ENCODE measurements at places on chromosomes 1 and 21. TPM values are rescaled to one million over a fixed set of nuclear protein-coding genes. Genes with fewer than 3 reads are reported as not detected.

DNA sequence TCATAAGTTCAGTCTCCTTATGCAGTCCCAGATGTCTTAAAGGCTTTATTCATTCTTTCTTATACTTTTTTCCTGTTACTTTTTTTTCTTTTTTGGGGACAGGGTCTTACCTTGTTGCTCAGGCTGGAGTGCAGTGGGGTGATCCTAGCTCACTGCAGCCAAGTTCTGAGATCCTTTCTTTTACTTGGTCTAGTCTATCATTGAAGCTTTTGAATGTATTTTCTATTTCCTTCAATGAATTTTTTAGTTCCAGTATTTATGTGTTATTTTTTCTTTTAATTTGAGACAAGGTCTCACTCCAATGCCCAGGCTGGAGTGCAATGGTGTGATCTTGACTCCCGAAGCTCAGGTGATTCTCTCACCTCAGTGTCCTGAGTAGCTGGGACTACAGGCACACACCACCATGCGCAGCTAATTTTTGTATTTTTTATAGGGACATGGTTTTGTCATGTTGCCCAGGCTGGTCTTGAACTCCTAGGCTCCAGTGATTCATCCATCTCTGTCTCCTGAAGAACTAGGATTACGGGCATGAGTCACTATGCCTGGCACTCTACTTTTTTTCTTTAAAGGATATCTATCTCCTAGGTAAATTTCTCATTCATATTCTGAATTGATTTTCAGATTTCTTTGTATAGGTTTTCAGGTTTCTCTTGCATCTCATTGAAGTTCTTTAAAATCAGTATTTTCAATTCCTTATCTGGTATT, 26.1 kb upstream of the GTF2B start:
- no peak for DNase-seq

- DNase-seq = peak; percentile 85
Observed at GRCh38 chr1:40668769-40669525, 3.5 kb upstream of the RIMS3 start.

DNA sequence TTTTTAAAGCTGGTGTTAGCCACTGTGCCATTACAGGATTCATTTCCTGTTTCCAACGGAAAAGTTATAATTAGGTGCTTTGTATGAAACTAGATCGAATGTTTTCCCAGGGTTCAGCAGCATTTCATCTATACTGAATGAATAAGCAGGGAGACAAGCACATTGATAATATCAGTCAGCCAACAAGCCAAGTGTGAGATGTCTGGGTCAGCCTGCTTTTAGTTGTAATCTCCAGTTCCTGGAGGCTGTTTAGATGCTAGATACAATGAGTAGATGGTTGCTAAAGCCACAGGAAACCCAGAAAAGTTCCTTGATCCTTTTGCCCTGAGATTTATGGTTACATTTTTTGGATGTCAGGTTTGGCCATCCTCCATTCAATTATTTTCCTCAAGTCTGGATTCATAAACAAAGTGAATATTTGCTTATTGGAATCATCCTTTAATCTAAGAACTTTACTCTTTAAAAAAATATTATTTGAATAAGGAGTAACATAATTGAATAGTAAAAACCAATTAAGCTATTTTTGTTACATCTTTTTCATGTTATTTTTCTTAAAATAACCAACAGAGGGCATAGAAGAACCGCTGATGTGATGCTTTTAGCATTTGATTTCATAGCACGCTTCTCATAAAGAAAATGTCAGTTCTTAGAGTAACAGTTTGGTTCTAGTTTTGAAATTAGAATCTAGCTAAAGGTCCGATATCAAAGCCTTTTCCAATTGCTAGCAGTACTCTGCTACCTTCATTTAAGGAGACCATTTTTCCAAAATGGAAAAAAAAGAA, 76.6 kb downstream of the HSPA13 start:
- no peak for DNase-seq

DNA sequence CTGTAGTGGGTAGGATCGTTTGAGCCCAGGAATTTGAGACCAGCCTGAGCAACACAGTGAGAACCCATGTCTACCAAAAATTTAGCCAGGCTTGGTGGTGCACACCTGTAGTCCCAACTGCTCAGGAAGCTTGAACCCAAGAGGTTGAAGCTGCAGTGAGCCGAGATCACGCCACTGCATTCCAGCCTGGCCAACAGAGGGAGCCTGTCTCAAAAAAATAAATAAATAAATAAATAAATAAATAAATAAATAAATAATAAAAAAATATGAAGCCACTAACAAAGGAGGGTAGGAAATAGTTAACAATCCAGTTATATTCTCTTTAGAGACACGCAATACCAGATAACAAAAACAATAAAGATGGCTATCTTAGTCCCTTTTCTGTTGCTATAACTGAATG, 11.9 kb upstream of the CBR3 start:
- DNase-seq = no peak

GRCh38 chr21:15558884-15559283, 170.9 kb upstream of the USP25 start:
- DNase-seq = no peak

DNA sequence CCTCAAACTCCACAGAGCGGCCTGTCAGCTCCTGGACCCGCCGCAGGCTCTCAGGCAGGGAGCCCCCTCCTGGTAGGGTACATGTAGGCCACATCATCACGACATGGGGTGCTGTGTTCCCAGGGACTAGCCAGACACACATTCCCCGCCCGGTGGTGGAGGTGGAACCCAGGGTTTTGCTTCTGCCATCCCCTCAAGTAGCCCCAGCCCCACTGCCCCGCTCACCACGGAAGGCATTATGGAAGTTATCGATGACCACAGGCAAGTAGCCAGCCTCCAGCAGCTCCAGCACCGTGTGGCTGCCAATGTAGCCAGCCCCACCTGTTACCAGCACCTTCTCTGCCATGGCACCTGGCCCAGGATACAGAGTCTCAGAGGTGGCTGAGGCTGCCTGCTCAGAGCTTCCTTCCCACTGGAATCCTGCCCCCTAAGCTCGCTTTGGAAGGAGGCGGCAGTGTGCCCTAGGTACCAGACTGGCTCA, 1.9 kb downstream of the GALE start:
- DNase-seq = no peak

- no peak for DNase-seq
Observed at GRCh38 chr1:93701629-93702028, 20.0 kb upstream of the BCAR3 start.

DNA sequence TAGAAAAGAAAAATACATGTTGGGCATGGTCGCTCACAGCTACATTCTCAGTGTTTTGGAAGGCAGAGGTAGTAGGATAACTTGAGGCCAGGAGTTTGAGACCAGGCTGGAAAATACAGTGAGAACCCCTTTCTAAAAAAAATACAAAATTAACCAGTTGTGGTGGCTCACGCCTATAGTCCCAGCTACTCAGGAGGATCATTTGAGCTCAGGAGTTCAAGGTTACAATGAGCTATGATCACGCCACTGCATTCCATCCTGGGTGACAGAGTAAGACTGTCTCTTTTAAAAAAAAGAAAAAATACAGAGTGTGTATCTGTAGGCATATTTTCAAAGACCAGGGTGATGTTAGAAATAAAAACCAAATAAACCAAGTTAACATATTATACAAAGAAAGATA, 57.8 kb downstream of the HFM1 start:
- no peak for DNase-seq

- peak; percentile 20 for DNase-seq
Observed at GRCh38 chr1:182671750-182672486, 12.5 kb downstream of the RGS8 start.

DNA sequence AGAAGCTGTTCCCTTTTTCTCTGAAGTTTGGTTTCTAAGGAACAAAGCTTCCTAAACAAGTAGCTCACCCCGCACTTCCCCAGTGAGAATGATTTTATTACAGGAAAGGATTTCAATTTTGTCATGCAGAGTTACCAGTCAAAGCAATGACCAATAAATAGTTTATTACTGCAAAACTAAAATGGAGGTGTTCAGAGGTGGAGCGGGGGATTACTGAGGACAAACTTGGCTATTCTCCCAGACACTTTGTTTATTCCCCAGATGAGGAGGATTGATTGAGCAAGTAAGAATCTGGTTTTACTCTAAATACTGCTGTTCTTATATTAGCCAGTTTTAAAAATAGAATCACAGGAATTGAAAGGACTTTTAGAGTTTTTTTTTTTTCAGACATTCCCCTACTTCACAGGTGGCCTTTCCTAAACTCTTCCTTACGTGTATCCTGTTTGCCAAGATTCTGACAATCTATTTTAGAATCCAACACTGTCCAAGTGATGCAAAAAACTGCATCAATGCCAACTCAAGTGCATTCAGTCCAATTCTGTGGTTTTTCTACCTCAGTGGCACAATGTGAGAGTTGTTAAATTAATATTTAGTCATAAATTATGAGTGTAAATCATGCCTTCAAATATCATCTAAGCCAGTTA, 136.1 kb downstream of the TNFSF18 start:
- no peak for DNase-seq

DNA sequence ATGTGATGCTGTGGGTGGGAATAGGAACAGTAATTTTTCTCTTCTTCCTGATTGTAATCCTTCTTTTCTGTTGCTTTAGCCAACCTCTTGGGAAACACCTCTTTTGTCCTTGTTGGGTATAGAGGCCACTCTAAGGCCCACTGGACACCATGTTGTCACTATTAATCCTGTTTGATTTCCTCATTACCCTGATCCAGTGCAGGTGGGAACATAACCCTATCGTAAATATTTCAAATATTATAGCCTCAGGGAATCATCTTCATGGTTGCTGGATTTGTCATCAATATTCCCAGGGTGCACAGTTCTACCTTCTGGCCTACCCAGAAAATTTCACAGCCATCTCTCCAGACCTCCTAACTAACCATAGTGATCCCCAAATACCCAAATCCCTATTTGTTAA, 27.9 kb upstream of the SLC6A9 start:
- no peak for DNase-seq

GRCh38 chr1:170146720-170147263, 1.0 kb downstream of the NTMT2 start:
- DNase-seq = no peak

DNA sequence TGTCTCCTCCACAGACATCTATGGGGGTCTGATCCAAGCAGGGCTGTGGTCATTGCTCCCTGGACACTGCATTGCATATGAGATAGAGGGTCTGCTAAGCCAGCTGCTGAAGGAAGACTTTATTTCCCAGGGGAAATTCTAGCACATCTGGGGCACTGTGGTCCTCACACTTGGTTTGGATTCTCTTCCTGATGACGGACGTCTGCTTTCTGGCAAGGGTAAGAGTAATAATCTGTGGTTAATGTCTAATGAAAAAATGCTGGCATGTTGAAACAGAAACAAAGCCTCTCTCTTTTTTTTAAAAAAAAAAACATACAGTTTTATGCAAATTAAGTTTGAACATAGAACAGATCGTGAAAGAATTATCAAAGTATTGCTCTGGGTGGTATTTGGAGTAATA, 553.9 kb downstream of the DPYD start:
- DNase-seq = no peak

DNA sequence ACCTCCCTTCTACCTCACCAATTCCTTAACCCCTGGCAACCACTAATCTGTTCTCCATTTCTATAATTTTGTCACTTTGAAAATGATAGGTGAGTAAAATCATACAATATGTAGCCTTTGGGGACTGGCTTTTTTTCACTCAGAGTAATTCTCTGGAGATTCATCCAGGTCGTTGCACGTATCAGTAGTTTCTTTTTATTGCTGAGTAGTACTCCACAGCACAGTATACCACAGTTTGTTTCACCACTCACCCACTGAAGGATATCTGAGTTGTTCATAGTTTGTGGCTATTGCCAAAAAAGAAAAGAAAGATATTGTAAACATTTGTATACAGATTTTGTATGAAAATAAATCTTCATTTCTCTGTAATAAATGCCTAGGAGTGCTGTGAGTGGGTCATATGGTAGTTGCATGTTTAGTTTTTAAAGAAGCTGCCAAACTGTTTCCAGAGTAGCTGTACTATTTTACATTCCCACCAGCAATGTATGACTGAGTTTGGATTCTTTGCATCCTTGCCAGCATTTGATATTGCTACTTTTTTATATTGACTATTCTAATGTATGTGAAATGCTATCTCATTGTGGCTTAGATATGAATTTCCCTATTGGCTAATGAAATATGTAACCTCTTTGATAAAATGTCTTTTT, 3.7 kb downstream of the CHD1L start:
- DNase-seq = no peak

GRCh38 chr1:243416495-243416894, 160.7 kb downstream of the SDCCAG8 start:
- DNase-seq = no peak

DNA sequence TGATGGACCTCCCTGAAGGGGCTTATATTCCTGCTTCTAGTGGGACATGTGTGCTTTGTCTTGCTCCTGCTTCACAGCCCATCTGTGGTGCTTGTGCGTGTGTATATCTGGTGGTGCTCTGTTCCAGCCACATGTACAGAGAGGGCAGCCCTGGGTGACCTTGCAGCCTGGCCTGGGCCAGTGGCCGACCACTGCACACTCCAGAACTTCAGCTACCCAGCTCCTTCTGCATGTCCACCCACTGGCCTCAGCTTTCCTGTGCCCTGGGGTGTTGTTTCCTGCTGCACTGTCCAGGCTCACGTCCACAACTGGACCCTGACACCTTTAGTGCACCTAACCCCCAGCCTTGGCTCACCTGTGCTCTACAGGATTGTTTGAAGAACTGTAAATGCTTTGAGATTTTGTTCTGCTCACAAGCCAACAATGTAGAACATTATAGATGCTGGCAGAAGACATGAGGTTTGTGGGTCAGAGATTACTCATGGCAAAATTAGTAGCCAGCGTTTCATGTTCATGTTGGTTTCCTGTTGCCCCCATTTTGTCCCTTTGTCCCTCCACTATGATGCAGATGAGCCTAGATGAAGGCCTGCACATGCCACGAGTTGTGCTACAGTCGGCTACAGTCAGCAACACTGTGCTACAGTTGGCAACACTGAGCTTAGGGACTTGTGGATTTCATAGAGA, 5.3 kb upstream of the S100B start:
- no peak for DNase-seq

DNA sequence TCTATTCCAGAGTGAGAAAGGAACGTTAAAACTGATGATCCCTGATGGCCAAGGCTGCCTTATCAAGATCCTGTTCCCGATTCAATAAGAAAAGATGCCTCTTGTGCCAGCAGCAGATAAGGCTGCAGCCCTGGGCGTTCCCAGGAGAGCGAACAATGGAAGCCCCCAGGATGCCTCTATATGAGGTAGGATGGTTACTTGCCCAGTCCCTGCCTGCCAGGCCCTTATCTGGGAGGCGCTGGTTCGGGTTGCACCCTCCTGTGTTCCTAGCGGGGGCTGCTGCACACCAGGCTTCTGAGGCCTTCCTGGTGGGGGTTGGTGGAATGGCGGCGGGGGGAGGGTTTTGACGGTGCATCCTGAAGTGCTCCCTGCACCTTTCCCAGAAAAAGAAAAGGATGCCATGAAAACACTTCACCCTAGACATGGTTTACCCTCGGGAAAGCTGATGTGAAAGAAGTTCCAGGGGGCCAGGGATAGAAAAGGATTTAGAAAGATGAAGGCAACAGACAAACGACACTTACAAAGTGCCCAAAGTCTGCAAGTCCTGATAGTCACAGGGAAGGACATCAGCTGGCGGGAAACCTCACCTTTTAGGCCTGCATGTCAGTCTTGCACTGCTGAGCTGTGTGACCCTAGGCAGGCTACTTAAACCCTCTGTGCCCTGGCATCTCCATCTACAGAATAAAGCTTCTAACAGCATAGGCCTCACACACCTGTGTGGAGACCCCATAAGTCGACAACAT, 100.3 kb downstream of the KCNJ15 start:
- DNase-seq = no peak

The CLIC6 gene
- total RNA-seq = 0.15 TPM

The TNFRSF8 gene
- not detected for total RNA-seq

The SERTAD4 gene
- 5.9 TPM for total RNA-seq

The SPRR2F gene
- total RNA-seq = not detected

The DUSP12 gene
- 20.9 TPM for total RNA-seq

The ATP1A2 gene
- 533 TPM for total RNA-seq

The SLC6A17 gene
- 177 TPM for total RNA-seq

The CFAP141 gene
- total RNA-seq = not detected
